ENCODE measurements at places on chromosomes 11 and 22. TPM values are rescaled to one million over a fixed set of nuclear protein-coding genes. Genes with fewer than 3 reads are reported as not detected.

VPS26B gene
- total RNA-seq: 41.7 TPM

OR52B4 gene
- not detected for total RNA-seq

UCP2 gene
- not detected for total RNA-seq

RPLP2 gene
- total RNA-seq: 99.4 TPM

GLB1L2 gene
- total RNA-seq: not detected

C11orf42 gene
- not detected for total RNA-seq

NF2 gene
- total RNA-seq: 59.8 TPM

NNMT gene
- total RNA-seq: 2,246 TPM

C1QTNF5 gene
- total RNA-seq: 90.8 TPM

SYT12 gene
- not detected for total RNA-seq

F2 gene
- not detected for total RNA-seq

WT1 gene
- 46.6 TPM for total RNA-seq

RCOR2 gene
- total RNA-seq: 3.3 TPM

MYEOV gene
- 7.0 TPM for total RNA-seq

AAMDC gene
- 51.8 TPM for total RNA-seq

ARVCF gene
- 12.9 TPM for total RNA-seq

TBX10 gene
- not detected for total RNA-seq

APLNR gene
- total RNA-seq: not detected

GGTLC3 gene
- not detected for total RNA-seq

SPON1 gene
- total RNA-seq: 42.9 TPM

PIWIL4 gene
- total RNA-seq: 2.7 TPM

MS4A7 gene
- total RNA-seq: not detected

RIMBP3C gene
- 0.63 TPM for total RNA-seq

KRTAP5-11 gene
- total RNA-seq: not detected

FAM227A gene
- 0.74 TPM for total RNA-seq

FOSL1 gene
- total RNA-seq: 11.4 TPM

TIMM10B gene
- total RNA-seq: 41.8 TPM

OR9Q1 gene
- total RNA-seq: not detected

TENM4 gene
- total RNA-seq: 26.4 TPM

C11orf16 gene
- not detected for total RNA-seq

CNTF gene
- total RNA-seq: 0.82 TPM

DGAT2 gene
- 0.16 TPM for total RNA-seq

OR8D1 gene
- total RNA-seq: not detected

CDHR5 gene
- not detected for total RNA-seq

PTPRCAP gene
- total RNA-seq: 0.45 TPM

CEP164 gene
- 36.4 TPM for total RNA-seq

ZNHIT2 gene
- total RNA-seq: 9.9 TPM

STK33 gene
- 1.1 TPM for total RNA-seq

OR5P2 gene
- total RNA-seq: not detected

APOA4 gene
- not detected for total RNA-seq

FGF4 gene
- 0.08 TPM for total RNA-seq

SYCE3 gene
- total RNA-seq: not detected

OR5B21 gene
- total RNA-seq: not detected

APOBEC3A gene
- total RNA-seq: not detected

GNG3 gene
- not detected for total RNA-seq

Data from fibroblast of the aortic adventitia (primary cell).